Stimulated activated CD8-positive, alpha-beta memory T cell treated with anti-CD3 and anti-CD28 coated beads, Interleukin-12 subunit alpha, Interleukin-12 subunit beta, amount 100 ng/mL, for 1 hour (primary cell): ENCODE measurements at places on chromosomes 12 and 14.

DNA sequence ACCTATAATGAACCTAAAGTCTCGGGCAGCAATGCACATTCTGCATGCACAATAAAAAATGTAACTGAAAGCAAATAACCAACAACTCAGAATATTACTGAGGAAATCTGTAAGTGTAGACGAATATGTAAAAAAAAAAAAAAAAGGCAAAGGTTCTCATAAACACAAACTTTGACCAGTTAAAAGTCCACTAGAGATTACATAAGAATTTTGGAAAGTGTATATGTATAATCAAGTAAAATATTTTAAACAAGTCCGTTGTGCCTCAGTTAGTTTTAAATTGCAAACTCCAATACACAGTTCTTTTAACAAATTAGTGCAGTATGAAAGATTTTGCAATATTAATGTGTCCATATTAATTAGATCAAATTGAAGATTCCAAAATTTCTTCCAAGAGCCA lies 35.3 kb upstream of the PAPOLA start:
- no peak for DNase-seq

DNA sequence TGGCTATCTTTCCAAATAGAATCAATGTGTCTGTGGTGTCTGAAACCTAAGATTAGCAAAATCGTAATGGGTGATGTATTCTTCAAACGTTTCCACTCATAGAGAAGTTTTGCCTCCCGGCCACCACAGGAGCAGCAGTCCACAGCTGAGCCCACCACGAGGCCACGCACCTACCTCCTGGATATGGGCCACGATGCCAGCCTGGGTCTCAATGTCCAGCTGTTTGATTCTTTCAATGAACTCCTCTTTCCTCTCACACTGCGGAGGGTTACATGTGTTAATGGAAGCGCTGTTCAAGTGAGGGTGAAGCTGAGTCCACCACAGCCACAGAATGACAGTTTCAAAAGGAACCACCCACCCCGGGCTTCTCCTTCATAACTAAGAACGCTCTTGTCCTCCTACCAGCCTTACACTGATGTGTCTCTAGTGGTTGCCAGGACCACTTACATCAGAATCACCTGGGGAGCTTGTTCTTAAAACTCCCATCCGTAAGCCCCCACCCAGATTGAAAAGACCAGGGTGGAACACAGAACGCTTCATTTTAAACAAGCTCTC lies 75.3 kb downstream of the CCDC88C start:
- DNase-seq, result no peak

- DNase-seq, result no peak
These were observed 235.8 kb downstream of the NEDD1 start for GRCh38 chr12:97142737-97143410.

DNA sequence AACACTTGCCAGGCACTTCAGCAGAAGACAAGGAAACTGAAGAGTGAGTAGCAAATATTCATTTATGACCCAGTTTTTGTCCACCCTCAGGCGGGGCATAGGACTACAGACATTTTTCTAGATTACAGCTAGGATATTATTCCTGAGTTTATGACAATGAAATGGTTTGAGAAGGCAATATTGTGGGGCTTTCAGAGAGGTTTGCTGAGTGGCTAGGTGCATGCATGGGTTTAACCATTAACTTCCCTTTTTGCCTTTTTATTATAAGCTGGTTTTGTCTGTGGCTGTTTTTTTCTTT lies 104.0 kb upstream of the BCAT1 start:
- DNase-seq, result no peak

- no peak for DNase-seq
These were observed 41.6 kb downstream of the CHST11 start for GRCh38 chr12:104498211-104498801.

- DNase-seq, result no peak
These were observed 53.3 kb downstream of the KIF21A start for GRCh38 chr12:39389399-39390150.
